ENCODE measurements at places on chromosomes 6 and 20.

DNA sequence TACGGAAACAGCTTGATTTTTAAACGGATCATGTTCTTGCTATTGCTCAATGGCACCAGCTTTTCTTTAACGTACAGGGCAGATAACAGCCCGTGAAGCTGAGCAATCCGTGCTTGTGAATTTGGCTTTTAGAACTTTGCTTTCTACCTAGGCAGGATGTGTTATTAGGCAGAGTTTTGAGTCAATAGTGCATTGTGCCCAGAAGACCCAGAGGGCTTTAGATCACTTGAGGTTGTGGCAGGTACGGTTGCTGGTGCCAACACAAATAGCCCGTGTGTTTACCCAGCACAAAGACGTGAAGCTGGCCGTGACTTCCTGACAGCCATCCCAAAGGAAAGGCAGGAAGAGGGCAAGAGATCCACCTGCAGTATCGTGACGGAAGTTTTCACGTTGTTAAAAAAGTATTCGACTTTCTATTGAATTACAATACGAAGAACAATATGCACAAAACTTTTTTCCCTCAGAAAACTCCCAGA is 117.4 kb upstream of the FRMD1 start:
- DNase-seq = no peak

- DNase-seq = no peak
Measured at GRCh38 chr20:25223179-25223661, 24.7 kb upstream of the PYGB start.

DNA sequence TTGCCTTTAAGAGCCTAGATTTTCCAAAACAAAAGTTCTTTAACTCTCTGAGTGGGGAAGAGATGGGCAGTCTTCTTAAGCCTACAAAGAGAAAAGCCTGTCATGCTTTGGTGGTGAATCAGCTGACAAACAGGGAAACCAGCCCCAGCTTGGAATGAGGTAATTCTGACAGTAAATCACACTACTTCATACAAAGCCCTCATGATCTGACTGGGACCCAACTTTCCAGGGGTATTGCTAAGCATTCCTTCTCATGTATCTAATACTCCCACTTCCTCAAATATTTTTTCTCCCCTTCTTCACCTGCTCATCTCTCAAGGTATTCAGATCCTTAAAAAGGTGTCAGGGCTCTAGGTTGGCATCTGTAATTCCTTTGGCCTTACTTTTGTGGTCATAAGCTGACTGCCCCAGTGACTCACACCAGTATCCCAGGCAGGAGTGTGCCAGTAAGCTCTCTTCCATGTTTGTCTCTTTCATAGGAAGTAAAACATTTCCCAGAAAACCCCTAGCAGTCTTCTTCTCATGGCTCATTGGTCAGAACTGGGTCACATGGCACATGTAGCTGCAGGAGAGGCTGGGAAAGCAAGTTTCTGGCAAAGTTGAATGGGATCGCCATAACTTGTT is 15.0 kb upstream of the TBC1D22B start:
- DNase-seq = no peak

DNA sequence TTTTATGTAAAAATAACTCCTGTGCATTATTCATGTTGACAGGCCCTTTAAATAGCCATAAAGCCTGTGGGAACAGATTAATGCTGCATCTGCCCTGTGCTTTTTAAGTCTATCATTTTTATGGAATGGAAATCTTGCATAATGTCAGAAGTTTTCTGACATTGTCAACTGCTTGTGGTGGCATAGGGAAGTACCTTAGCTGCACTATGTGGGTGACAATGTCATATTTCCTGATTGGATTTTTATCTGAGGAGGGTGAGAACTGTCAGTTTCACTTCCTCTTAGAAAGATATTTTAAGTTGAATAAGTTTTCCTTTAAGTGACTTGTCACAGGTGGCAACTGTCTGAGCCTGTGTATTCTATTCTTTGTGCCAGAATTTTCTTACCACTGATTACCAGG is 267.9 kb downstream of the PLCB1 start:
- peak; percentile 80 for DNase-seq

DNA sequence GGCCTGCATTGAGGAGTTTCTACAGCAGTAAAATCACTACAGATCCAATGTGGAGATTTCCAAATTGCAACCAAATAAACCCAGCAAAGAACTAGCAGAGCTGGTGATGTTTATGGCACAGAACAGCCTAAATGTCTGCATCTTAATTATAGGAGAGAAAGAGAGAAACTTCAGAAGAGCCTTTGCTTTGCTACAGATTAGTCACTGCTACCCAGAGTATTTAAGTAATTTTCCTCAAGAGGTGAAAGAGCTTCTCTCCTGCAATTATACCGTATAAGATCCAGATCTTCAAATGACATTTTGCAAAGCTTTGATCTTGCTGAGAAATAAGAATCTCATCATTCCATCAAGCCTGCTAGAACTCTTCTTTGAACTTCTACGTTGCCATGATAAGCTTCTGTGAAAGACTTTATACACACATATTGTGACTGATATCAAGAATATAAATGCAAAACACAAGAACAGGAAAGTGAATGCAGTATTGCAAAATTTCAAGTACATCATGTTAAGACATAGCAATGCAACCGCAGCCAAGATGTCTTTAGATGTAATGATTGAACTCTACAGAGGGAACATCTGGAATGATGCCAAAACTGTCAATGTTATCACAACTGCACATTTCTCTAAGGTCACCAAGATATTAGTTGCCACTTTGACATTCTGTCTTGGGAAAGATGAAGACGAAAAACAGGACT is 48.0 kb downstream of the MKKS start:
- no peak for DNase-seq

DNA sequence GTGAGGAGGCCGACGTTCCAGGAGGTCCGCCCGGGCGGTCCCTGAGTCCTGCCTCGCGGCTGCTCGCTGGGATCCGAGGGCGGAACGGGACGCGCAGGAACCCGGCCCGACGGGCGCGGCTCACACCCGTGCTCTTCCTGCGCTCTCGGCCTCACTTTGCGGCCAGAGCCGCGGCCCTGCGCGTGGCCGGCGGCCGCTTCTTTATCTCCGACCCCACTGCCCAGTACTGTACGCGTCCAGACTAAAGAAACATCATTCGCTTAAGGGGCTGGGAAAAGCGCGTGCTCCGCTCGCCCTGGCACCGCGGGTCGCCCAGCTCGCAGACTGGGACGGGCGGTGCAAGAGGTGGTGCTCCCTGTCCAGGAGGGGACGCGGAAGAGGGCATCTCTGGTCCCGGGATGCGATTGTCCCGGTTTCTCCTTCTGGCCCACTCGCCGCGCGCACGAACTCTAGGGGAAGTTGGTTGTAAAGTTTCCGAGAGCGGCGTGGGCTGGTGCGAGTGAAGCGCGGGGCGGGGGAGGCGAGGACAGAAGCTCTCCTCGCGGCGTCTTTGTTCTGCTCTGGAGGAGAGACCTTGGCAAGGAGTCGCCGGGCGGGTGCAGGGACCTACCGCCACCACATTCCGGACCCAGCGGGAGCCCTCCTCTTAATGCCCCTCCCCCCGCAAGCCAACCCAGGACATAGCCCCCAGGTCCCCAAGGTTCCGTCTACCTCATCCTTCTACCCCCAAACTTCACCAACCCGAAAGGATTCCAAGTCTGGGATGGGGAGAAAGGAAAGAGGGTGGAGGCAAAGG is 71.0 kb downstream of the SOX4 start:
- no peak for DNase-seq

GRCh38 chr6:7172649-7173048 is 64.9 kb downstream of the RREB1 start:
- no peak for DNase-seq

DNA sequence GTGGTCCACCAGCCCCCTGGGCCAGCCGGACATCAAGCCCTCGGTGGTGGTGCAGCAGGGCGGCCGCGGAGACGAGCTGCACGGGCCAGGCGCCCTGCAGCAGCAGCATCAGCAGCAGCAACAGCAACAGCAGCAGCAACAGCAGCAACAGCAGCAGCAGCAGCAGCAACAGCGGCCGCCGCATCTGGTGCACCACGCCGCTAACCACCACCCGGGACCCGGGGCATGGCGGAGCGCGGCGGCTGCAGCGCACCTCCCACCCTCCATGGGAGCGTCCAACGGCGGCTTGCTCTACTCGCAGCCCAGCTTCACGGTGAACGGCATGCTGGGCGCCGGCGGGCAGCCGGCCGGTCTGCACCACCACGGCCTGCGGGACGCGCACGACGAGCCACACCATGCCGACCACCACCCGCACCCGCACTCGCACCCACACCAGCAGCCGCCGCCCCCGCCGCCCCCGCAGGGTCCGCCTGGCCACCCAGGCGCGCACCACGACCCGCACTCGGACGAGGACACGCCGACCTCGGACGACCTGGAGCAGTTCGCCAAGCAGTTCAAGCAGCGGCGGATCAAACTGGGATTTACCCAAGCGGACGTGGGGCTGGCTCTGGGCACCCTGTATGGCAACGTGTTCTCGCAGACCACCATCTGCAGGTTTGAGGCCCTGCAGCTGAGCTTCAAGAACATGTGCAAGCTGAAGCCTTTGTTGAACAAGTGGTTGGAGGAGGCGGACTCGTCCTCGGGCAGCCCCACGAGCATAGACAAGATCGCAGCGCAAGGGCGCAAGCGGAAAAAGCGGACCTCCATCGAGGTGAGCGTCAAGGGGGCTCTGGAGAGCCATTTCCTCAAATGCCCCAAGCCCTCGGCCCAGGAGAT is 1.0 kb downstream of the POU3F2 start:
- DNase-seq = no peak

GRCh38 chr6:35166520-35166919 is 25.4 kb upstream of the TCP11 start:
- no peak for DNase-seq

- DNase-seq = no peak
Measured at GRCh38 chr6:79762370-79762769, 131.2 kb downstream of the SH3BGRL2 start.

DNA sequence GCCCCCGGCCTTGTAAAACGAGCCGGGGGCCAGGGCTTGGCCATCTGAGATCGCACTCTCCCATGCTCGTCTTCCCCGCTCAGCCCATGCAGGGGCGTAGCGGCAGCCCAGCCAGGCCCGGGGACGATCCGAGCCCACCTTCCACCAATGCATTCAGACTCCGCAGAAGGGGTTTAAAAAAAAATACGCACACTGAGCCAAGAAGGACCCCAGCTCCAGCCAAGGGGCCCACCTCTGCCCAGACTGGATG is 320 bp downstream of the GSTA4 start:
- DNase-seq = no peak

DNA sequence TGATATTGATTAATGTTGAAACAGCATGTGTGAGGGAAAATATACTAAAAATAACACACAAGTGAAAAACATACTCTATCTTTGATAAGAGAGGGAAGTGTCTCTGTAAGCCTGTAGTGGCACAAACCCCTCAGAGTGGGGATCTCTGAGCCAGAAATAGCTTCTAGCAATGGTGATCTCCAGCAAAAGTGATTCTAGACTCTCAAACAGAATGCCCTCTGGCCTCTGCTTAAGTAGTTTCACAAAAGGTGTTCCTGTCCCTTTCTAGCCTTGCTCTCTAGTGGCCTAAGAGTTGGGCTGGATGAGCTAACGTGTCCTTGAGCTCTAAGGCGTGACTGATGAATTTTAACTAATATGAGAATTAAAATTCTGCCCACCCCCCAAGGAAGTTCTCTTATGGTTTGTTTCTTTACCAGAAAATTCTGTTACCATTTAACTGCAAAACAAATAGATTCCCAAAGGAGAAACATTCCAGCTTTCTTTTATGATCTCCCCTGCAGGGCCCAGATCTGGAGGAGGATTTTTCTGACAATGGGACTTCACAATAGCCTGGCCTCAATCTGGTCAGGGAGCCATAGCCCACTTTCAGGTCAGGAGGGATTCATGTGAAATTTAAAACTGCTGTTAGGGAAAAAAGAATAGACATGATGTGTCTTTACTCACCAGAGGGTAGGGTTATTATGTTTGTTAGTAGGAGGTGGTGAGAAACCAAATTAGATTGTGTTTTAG is 182.5 kb upstream of the LAMP5 start:
- DNase-seq = no peak

GRCh38 chr6:33183071-33183683 is 9.1 kb downstream of the COL11A2 start:
- no peak for DNase-seq

GRCh38 chr20:62143957-62144825 is 622 bp downstream of the SS18L1 start:
- no peak for DNase-seq

DNA sequence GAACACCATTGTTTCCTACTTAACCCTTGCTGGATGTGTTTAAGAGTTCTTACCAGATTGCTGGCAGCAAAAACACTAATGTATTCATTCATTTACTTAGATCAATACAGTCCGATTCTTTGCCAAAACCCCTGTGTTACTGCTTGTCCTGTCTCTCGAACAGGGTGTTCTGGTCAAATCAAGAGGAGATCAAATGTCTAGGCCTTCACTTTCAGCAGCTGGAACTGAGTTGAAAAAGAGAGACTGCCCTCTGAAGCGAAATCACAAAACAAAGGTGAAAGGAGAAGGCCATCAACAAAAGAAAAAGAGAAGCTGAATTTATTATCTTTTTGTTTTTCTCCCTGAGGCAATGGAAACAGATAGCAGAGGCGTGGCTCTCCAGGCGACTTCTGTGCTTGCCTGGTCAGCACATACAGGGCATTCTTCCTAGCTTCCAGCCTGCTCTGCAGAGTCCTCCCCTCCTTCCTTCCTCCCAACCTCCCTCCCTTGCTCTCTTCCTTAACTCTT is 44.1 kb upstream of the GCM1 start:
- no peak for DNase-seq

- DNase-seq = no peak
Measured at GRCh38 chr6:106257195-106257594, 68.4 kb downstream of the ATG5 start.

- no peak for DNase-seq
Measured at GRCh38 chr20:7980332-7981046, 39.1 kb downstream of the TMX4 start.

DNA sequence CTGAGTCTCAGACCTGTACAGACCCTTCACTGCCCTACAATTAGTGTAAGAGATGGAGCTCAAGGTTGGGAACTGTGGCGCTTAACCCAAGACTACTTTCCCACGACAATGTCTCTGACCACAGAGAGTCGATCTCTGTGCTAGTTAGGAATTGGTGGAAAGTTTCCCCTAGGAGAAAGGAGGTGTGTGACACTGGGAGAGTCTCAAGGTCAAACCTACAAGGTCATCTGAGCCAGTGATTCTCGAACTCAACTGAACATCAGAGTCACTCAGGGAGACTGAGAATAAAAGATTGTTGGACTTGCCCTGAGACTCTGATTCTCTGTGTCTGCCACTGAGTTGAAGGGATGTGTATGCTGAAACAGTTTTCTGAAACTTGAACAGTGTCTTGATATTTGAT is 9.7 kb upstream of the AFDN start:
- DNase-seq = no peak

DNA sequence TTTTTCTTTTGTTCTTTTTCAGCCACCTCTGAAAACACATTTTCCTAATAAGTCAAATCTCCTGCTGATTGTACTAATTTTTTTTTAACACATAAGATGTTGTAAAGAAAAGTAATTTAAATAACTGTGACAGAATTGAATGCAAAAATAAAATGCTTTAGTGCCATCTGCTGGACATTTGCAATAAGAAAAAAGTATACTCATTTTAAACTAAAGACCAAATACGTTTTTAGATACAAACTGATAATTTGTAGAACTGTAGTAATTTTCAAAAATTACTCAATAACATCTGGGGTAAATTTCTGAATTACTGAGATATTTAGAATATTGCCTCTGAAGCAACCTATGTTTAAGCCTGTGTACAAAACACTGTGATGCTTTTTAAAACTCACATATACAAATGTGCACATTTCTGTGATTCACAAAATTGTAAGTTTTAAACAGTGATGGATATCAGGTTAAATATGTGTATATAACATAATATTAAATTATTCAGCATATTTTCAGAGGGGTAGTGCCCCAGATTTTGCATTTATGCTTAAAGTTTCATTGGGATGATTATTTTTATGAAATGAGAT is 198.7 kb downstream of the RIMS1 start:
- DNase-seq = peak; percentile 4

All from GM12864 (cell line).